ENCODE measurements at places on chromosomes 3 and 15.

- DNase-seq: no peak
Observed at GRCh38 chr3:127997016-127997415, 55.2 kb upstream of the SEC61A1 start.

GRCh38 chr3:154132777-154133375, 11.7 kb downstream of the ARHGEF26 start:
- DNase-seq: no peak

- DNase-seq: no peak
Observed at GRCh38 chr3:4494895-4495264, 1.7 kb downstream of the ITPR1 start.

GRCh38 chr15:69436951-69437350, 15.7 kb upstream of the RPLP1 start:
- DNase-seq: no peak

- DNase-seq: no peak
Observed at GRCh38 chr3:58116161-58116955, 94.4 kb downstream of the DNASE1L3 start.

GRCh38 chr3:41464858-41465257, 265.6 kb downstream of the CTNNB1 start:
- no peak for DNase-seq

- DNase-seq: no peak
Observed at GRCh38 chr15:59152694-59153450, 47.9 kb downstream of the CCNB2 start.

- no peak for DNase-seq
Observed at GRCh38 chr3:123740391-123740822, 143.7 kb downstream of the MYLK start.

DNA sequence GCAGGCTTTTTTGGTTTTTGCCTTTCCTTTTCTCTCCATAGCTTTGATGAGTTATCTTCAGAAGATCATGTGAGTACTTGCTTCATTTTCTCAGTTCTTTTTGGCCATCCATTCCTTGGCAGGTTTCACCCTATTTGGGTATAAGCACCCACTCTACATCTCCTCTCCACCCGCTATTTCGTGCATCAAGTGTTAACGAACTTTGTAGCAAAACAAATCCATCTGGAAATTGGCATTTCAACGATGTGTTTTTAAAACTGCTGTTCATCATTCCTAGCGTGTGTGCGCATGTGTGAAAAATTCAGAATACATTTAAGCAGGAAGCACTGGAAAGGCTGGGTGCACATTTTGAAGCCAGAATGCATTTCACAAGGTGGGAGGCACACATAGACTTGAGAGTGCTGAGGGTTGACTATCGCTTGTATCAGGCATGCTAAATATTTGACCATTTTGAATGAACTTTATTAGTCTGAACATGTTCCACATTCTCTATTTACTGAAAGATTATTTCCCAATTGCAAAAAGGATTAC, 89.7 kb upstream of the FHIT start:
- no peak for DNase-seq

DNA sequence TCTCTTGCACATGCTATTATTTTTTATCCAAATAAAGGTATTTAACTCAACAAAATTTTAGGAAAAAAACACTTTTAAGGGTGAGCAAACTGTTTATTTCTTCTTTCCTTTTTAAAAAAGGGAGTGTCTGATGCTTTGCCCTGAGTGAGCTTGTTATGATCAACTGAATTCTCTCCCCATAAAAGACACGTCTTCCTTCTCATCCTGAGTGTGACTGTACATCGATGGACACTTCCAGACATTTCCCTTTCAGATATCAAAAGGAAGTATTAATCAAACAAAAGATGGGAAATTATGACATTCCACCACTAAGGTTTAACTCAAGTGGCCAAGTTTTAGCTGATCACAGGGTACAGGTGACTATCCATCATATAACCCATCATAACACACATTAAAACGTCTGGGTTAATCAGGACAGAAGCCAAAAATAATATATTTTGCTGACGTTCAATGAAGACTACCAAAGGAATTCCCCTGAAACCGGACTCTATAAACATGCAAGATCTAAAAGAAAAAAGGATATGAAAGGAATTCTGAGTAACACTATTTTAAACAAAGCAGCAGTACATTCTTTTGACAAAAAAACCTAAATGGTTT, 354.8 kb downstream of the MECOM start:
- DNase-seq: no peak

GRCh38 chr3:160828880-160829279, 72.8 kb downstream of the PPM1L start:
- no peak for DNase-seq

DNA sequence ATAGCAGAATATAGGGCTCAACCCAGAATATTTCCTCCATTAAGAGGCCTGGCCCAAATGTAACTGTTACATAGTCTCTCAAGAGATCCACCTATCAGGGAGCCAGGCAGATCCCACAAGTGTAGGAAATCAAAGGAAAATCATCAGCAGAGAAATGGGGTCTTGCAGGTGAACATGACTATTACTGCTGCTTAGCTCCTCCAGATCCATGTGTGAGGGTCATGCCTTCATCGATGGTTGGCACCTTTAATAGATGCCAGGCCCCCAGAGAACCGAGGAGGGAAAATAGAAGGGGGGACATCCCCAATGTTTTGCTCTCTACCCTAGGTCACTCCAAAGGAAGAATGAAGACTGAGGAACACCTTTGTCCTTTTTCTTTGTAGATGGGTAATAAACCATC, 1029.9 kb upstream of the CADM2 start:
- DNase-seq: no peak

- no peak for DNase-seq
Observed at GRCh38 chr15:73881579-73882320, 8.4 kb downstream of the TBC1D21 start.

GRCh38 chr3:167837466-167837865, 101.9 kb downstream of the SERPINI1 start:
- no peak for DNase-seq

DNA sequence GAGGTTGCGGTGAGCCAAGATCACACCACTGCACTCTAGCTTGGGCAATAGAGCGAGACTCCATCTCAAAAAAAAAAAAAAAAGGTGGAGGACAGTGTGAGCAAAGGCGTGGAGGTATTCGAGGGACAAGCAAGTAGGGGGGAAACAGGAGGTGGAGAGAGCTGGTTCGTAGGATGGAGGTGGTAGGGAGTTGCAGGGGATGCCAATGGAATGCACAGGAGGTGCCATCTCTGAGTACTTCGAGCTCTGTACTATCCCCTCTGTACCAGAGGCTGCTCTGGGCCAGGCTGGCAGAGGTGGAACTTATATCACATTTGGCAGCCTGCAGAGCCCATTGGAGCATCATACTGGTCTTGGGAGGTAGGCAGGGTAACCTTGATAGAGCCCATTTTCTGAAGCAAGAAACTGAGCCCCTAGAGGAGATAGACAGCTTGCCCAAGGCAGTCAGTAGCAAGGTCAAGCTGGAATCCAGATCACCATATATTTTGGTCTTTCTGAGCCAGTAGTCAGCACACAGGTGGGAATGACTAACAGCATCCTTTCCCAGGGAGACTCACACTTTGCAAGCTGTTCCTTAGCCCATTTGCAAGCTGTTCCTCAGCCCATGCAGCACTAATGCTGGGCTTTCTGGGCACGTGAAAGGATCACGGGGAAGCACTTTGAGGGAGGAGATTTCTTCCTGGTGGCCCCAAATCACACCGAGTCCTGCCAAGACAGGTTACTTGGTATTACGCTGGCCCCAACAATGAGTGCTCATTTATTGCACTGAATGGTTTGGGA, 9.2 kb upstream of the CCDC33 start:
- no peak for DNase-seq

DNA sequence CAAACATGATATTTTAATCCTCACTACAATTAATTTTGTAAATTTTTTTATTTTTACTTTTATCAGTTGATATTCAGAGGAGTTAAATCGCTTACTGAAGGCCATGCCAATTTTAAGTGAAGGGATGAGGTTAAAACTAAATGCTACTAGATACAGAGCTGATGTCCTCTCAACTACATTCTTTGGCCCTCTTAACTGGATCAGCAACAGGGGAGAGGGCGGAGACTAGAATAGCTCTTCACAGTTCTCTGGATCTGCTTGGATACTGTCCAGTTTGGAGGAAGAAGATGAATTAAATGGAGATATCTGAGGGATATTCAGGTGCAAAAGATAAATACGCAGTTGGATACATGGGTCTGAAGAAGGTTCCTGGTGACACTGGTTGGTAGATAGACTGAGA, 85.6 kb upstream of the LYSMD4 start:
- no peak for DNase-seq

DNA sequence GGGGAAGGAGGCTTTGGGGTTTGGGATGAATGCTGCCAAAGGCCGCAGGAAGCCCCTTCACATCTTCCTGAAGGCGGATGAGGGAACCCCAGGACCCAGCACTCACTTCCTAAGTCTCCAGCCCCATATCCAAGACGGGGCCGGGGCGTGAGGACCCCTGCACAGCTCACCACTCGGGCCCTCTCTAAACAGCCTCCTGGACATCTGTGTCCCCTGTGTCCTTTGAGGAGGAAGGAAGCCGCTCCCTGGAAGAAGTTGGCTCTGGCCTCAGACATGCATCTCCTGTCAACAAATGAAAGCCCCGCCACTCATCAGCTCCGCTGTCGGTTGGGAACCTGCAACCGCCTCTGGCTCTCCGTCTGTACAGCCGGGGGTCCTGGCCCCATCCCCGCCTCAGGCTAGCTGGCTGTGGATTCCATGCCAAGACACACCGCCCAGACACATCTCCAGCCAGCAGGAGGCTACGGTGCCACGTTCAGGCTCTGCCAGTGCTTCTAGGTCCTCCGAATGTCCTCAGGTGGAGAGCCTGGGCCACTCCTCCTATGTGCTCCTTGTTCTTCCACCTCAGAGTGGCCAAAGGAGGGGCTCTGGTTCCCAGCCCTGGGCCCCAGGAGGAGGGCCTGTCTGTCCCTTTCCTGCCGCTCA, 140.0 kb upstream of the MEF2A start:
- DNase-seq: no peak

DNA sequence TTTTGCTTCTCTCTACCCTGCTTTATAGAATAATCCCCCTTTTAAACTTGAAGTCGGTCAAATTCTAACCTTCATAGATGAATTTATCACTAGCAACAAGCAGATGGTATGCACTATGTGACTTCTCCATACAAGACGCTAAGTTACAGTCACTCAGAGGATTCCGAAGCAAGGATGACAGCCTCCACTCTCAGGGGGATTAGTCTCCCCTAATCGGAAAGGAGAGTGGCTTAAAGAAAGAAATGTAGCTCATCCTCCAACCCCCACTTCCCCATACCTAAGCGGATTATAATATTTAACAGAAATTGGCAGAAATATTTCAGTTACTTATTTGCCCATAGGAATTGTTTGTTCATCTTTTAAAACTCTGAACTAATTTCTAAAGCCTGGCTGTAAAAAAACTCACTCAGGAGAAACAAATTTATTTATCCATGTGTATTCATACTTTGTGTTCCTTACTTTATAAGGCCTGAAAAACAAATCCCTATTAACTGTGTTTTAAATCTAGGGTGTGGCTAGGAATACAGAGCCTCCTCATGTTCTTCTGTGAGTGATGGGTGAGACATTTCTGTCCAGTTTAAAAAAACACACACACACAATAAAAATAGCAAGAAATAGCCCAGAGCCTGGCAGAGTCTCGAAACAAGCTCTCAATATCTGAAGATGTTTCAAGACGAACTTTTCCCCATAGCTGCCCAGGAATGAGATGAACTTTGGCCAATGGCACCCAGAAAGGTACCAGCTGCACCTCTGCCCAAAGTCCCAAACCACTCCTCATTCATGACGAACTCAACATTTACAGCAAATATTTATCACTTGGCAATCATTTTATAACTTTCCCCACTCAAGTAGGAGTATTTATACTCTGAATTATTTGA, 18.7 kb downstream of the SIAH2 start:
- DNase-seq: no peak

DNA sequence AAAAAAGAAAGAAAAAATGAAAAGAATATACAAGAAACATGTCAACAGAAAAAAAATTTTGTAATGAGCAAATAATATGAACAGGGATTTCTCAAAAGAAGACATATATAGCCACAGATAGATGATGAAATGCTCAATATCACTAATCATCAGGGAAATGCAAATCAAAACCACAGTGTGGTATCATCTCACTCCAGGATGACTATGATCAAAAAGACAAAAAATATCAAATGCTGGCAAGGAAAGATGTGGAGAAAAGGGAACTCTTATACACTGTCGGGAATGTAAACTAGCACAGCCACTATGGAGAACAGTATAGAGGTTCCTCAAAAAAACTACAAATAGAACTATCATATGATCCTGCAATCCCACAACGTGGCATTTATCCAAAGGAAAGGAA, 94.1 kb downstream of the C3orf70 start:
- DNase-seq: no peak

- no peak for DNase-seq
Observed at GRCh38 chr15:28125673-28126651, 26.8 kb upstream of the OCA2 start.

DNA sequence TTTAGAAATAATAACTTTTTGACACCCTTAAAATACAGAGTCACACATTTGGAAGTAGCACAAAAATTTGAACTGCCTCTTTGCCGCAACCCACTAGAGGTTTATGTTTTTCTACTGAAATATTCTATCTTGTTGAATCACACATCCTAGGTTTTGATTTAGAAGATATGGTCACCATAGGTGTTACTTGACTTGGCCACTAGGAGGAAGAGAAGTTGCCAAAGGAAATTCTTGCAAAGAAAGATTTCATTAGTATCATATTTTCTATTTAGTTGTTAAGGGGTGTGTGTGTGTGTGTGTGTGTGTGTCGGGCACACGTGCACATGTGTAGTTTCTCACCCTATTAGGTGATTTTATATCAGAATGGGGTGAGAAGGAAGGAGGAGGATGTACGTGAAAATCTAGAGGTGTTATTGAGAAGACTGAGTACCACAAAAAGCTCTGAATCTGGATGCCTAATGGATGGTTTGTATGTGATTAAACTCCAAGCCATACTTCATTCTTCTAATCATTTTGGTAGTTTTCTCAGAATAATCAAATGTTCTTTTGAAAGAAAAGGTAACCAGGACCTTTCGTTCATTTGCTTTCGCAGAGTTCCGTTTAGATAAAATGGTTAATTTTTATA, 31.5 kb downstream of the ZFAND6 start:
- DNase-seq: no peak

DNA sequence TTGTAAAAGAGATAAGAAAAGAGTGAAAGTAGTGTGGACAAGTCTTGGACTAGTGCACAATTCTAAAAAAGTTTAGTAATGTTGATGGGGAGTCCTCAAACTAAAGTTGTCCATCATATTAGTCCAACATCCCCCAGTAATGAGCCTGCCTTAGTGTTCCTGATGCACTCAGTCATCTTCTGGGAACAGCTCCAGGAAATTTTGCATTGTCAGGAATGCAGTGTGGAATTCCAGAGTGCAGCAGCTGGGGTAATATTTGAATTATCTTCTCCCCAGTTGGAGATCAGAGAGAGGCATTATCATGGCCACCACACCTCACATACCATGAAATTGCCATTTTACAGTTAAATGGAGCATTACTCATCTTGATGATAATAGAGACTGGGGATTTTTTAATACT, 528.8 kb upstream of the NAALADL2 start:
- no peak for DNase-seq

GRCh38 chr3:189570916-189571315, 60.3 kb upstream of the TP63 start:
- no peak for DNase-seq

- DNase-seq: peak; percentile 52
Observed at GRCh38 chr3:184261270-184261853, at the start of gene CAMK2N2. TSS of gene CAMK2N2 (minus strand) at chr3:184261553. CDS start at chr3:184261285, 268 bp downstream.
